Activated effector memory CD4-positive, alpha-beta T cell treated with anti-CD3 and anti-CD28 coated beads, Interleukin-2, amount 50 U/mL, for 16 hours (primary cell): ENCODE measurements at places on chromosomes 16 and 17.

- no peak for DNase-seq
These were observed 78.3 kb downstream of the TANGO6 start for GRCh38 chr16:68921637-68922036.

- peak; percentile 50 for DNase-seq
These were observed 53.9 kb downstream of the USP22 start for GRCh38 chr17:20988896-20989295.

DNA sequence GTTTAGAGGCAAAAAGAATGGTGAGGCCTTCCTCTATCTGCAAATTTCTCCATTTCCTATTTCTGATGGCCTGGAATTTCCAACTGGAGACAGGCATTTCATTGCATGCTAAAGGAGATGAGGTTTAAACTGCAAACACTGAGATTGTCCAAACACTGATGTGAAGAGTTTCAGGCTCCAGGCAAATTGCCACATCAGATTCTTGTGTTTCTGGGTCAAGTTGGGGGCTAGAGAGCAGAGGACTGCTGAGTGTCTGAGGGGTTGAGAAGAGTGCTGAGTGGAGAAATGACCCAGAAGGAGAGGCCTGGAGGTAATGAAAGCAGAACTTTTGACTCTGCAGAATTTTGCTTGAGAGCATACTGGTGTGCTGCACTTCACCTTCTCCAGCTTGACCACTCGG lies 216.7 kb upstream of the MPHOSPH6 start:
- DNase-seq: no peak

GRCh38 chr16:81808933-81809480 lies 29.9 kb downstream of the PLCG2 start:
- no peak for DNase-seq

DNA sequence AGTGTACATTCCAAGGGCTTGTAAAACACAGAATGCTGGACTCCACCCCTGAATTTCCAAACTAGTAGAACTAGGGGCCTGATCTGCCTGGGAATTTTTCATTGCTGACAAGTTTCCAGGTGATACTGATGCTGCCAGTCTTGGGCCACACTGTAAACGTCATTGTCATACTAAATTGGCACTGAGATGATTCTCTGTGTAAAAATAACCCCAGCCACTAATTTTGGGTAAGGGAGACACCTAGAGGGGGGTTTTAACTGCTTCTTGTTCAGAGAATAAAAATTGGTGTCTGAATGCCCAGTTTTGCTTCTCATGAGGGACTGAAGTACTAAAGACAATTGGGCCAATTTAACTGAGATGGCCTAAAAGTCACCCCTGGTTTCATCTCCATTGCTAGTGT lies 5.0 kb upstream of the CDH13 start:
- DNase-seq: no peak

- no peak for DNase-seq
These were observed 33.0 kb downstream of the TBX4 start for GRCh38 chr17:61485067-61485775.

- no peak for DNase-seq
These were observed 2.1 kb downstream of the HCRT start for GRCh38 chr17:42182927-42183734.

DNA sequence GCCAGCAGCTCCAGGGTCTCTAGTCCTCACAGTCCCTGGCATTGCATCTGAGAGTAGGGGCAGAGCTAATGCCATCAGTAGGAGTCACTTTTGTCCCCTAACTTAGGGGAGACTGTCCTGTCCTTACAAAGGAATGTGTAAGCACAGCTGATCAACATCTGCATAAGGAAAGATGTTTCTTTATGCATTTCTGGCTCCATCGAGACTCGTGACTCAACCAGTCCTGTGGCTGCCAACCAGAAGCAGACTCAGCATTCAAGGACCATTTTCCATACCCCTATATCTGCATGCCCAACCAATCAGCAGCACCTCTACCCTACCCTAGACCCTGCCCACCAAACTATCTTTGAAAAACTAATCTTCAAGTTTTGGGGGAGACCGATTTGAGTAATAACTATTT lies 8.2 kb upstream of the MPP2 start:
- DNase-seq: no peak

- no peak for DNase-seq
These were observed 125.4 kb downstream of the MGAT5B start for GRCh38 chr17:76993651-76994050.

DNA sequence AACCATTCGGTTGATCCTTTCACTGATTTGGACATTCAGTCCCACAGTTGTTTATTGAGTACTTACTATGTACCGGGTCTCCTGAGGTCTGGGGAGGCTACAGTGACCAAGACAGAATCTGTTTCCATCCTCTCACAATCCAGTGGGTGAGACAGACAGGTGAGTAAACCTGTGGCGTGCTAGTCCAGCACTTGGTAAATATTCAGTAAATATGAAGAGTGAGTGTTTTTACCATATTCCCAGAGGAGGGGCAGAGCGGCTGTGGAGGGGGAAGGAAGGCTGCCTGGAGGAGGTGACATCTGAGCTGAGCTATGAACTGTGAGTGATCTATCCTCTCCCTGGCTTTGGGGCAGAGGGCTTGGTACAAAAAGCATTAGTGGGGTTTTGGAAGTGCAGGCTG lies 31.4 kb downstream of the CCR7 start:
- DNase-seq: peak; percentile 64

DNA sequence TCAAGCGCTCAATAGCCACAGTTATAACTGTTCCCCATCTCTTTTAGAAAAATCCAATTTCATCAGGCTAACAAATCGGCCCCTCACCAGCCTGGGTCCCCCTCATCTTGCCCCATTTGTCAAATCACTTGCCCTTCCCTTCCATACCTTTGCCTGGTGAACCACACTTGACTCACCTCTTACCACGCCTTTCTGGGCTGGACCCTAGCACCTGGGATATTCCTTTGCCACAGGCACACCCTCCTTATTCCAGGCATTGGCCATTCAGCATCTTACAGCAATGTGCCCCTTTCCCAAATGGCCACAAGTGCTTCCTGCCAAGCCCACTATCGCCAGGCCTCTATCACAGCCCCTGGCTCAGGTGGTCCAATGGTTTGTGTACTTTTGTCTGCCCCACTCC lies 14.9 kb downstream of the CMTM4 start:
- DNase-seq: no peak

GRCh38 chr17:44780161-44780560 lies 21.4 kb downstream of the ADAM11 start:
- DNase-seq: peak; percentile 60
